GM06990 (cell line): ENCODE measurements at places on chromosomes 5 and 9.

- DNase-seq = no peak
Observed at GRCh38 chr5:128380337-128380736, 157.7 kb downstream of the FBN2 start.

GRCh38 chr5:11520241-11520930 is 383.9 kb downstream of the CTNND2 start:
- DNase-seq = no peak

DNA sequence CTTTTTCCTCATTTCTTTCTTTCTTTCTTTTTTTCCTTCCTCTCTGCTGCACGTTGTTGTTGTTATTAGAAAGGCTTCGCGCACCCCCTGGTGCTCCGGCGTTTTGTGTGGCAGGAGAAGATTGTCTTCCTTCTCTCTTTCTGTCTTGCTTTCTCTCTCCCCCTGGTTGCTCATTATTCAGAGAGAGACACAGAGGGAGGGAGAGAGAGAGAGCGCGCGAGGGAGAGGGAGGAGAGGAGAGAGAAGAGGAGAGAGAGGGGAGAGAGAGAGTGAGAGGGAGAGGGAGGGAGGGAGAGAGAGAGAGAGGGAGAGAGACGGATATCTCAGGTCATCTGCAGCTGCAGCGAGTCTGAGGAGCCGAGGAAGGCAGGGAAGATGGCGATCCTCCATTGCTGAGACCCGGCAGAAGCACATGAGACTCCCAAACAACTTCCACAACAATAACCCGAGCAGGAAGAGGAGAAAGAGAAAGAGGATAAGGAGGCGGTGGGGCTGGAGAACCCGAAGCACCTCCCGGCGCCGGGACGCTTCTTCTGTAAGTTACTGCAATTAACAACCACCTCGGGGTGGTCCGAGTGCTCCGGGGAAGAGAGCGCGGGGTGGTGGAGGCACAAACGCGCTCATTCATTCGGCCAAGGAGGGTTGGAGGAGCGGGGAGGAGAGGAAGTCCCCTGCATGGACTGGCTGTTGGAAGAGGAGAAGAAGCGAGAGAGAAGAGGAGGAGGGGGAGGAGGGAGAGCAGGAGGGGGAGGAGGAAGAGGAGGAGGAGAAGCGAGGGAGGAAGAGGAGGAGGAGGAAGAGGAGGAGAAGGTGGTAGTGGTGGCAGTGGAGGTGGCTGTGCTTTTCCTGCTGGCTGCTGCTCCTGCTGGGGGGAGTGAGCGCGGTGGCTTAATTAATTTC is at the start of gene ZNF462:
Gene ZNF462 (plus strand): TSS at position 346 of the 900 bp plus-strand sequence. CDS start 60,218 bp downstream, outside the sequence.
- peak; percentile 11 for DNase-seq

- peak; percentile 78 for DNase-seq
Observed at GRCh38 chr9:127779136-127779981, 893 bp upstream of the SH2D3C start.

DNA sequence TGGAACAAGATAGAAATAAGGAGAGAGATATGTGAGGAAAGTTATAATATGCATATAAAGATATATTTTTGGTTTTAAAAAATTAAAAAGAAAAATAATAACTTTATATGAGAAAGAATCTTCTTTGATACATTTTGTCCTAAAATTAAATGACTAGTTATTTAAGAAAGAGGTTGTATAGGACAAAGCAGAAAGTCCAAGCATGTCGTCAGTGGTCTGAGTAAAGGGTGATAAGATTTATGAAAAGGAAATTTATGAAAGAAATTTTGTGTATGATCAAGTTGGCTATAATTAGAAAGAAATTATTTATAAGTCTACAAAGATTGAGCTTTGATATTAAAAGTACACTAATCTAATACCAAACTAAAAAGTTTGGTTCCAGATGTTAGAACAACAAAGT is 32.0 kb downstream of the GTF3C4 start:
- no peak for DNase-seq

DNA sequence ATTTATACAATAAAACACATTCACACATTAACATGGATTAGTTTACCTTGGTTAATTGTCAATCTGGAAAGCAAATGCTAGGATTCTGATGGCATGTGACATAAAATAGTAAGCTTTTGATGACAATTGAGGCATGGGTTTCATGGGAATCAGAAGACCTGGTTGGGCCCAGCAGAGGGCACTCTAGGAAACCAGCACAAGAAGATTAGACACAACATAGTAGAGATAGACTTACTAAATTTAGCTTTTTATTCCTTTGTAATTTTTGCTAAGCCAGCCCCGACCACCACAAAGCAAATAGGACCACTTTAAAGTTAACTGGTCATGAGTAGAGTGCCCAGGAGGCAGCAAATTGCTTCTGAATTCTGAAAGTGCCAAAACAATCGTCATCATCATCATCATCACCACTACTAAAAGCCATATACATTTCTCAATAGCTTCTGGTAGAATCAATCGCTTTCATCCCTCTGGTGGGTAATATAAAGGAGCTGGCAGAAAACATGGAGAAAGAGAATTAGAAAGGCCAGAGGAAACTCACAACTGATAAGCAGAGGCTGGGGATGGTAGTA is 163.2 kb downstream of the ARRDC3 start:
- no peak for DNase-seq

DNA sequence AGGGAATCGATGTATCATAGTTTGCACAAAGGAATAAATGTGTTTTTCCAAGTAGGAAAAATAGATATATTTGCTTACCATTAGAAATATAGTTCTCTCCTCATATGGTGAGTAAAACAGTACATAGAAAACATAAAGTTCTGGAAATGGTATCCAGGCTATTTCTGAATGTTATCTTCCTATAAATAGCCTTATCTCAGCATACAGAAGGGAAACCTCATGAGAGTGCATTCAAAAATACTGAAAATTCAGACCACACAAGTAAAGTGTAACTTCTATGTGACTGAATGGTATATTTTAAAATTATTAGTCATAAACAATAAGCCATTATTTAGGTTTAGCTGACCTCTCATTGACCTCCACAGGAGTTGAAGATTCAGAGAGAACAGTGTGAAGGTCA is 43.5 kb downstream of the MOCS2 start:
- no peak for DNase-seq

DNA sequence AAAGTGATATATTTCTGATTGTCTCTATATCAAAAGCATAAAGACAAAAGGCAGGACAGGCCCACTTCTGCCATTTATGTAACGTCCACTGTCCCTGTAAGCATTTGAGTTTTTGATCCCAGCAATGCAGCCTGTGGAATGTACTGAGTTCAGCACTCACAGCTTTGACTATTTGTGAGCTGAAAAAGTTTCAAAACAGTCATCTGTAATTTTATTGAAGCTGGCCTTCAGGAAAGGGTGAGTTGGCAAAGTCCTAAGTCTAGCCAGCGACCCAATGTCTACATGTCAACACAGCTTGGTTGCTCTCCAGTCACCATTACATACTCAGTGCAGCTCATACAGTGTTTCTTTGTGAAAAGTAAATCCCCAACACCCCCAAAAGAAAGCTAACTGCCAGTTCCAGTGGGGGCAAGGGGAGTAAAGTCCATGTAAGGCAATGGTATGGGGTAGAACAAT is 9.7 kb downstream of the LIFR start:
- DNase-seq = no peak

- no peak for DNase-seq
Observed at GRCh38 chr5:72388646-72389045, 68.5 kb downstream of the PTCD2 start.
